ENCODE measurements at places on chromosomes 1 and 21.

GRCh38 chr1:235942979-235943575 is 76.4 kb upstream of the LYST start:
- no peak for DNase-seq

- DNase-seq, result no peak
Observed at GRCh38 chr21:39180429-39181019, 2.7 kb downstream of the PSMG1 start.

DNA sequence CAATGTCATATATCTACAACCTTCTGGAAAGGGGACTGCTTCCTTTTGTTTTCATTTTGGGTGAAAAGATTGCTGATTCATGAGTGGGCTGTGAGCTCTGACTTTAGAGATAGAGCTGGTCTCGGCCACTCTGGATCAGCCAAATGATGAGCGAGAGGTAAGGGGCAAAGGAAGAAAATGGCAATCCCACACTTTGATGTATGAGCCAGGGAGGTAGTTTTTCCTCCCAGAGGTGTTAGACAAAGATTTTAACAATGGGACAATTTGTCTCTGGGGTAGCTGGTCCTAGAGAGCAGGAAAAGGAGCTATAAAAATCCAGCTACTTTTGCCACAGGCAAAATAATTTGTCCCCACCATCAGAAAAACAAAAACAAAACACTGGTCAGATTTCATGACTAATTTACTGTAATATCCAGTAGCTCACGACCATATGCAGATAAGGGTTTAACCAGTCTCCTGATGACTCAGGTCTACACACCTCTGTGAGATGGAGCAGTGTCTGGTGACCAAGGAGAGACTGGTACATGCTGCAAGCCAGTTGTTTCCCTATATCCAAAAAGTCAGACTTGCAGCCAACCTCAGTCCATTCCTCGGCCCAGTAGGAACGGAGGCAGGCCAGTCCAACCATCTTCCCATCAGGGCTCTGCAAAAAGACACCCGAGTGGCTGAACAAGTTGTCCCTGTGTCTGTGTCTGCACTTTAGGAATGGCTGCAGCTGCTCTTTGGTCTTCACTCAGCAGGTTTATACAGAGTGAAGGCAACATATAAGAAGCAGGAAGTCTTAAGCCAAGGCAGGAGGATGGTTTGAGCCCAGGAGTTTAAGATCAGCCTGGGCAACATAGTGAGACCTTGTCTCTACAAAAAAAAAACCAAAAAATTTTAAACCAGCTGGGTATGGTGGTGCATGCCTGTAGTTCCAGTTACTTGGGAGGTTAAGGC is 29.2 kb downstream of the DNASE2B start:
- DNase-seq, result no peak

GRCh38 chr1:199774433-199775089 is 252.9 kb upstream of the NR5A2 start:
- no peak for DNase-seq

DNA sequence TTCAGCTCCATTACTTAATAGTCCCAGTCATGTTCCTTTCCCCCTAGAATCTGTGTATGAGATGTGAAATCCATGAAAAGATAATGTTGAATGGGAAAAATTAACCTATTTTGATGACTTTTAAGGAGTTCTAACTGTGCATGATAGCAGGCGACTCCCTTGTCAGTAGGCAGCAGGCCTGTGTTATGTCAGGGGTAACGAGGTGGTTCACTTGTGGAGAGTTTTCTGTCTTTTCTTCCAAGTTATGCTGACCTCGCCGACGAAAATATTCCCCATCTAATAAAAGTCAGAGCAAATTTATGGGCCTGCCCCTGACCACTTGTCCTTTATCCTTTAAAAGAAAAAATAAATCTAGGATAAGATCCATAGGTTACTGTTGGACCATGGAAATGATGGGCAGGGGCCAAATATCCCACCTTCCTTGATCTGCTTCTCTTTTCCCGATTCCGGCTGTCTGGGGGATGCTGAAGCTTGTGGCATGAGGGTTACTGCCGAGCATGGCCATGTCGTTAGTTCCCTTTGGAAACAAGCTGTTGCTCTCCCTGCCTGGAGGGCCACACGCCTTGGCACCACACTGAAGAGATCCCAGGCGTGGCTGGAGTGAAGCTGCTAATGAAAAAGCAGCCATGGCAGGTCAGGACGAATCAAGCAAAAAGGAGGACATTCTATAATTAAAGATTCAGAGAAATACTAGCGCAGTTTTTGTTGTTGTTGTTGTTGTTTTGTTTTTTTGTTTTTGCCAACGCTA is 93.8 kb downstream of the ROR1 start:
- DNase-seq, result no peak

DNA sequence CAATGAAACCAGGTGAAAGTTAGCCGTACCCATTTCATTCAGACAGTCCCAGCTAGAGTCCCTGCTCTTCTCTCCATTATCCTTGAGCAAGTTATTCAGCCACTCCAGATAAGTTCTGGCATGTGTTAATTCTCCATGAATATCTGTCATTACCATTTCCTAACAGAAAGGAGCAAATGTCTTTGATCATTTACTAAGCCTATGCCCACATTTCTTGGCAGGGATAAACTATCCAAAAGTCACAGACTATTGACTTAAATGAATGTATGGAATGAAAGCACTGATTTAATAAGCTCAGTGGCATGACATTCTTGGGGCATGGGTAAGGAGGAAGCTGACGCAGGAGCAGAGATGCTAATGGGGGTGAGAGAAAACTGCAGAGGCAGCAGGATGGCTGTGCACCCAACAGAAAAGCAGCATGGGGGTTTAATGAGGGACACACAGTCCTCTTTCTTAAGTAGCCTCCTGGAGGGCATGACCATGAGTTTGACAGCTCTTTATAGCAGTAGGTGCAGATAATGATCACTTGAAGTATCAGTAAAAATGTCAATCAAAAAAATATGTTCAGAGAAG is 17.6 kb upstream of the DHCR24 start:
- DNase-seq, result no peak

DNA sequence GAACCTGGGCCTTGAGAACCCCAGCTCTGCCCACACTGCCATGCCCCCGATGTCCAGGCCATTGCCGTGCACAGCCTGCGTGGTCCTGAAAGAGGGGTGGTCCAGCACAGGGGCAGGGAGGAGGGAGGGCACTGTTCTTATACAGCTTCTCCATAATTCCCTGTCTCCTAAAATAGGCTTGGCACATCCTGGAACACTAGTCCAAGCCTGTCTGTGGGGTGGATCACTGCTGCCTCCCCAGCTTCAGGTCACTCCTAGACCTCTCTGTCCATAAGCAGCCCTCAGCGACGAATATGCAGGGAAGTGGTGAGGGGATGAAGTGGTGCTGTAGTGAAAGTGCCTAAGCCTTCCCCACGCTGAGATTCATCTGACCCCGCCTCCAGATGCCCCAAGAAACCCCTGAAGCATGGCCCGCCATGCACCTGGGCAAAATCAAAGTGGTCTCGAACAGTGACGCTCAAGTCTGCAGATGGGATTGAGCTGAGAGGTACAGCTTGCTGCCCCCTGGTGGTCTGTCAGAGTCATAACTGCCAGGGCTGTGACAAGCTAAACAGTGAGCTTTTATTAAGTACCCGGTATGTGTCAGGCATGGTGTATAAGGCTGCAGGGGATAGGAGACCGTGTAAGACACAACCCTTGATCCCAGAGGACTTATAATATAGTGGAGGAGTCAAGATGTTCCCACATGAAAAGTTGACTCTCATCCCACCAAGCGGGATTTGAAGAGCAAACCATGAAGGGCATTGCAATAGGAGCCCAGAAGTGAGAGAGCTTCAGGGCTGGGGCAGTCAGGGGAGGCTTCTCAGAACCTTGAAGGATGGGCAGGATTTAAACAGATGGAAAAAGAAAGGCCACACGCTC is 66.6 kb downstream of the FAM163A start:
- DNase-seq, result peak; percentile 56

DNA sequence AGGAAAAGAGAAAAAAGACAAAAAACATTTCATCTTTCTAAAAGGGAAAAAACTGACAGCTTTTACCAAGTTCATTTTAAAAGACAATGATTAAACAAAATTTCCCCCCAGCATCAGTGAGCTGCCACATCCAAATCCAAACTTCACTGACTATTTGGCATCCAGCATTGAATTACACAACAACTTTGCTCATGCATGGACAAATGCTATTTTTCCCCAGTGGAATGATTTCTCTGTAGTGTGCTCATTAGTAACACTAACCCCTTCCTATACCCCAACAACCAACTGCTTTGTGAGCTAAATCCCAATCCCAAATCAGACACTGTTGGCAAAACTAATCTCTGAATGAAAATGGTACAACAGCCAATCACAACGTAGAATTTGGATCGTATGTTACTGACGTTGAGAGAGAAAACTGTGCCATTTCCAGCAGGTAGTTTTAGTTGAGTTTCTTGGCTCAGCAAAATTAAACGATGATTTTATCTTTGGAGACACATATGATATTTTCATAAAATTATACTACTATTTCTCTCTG is 37.9 kb downstream of the PIK3R3 start:
- no peak for DNase-seq

- peak; percentile 50 for DNase-seq
Observed at GRCh38 chr1:110765640-110766335, 91.0 kb upstream of the KCNA3 start.

DNA sequence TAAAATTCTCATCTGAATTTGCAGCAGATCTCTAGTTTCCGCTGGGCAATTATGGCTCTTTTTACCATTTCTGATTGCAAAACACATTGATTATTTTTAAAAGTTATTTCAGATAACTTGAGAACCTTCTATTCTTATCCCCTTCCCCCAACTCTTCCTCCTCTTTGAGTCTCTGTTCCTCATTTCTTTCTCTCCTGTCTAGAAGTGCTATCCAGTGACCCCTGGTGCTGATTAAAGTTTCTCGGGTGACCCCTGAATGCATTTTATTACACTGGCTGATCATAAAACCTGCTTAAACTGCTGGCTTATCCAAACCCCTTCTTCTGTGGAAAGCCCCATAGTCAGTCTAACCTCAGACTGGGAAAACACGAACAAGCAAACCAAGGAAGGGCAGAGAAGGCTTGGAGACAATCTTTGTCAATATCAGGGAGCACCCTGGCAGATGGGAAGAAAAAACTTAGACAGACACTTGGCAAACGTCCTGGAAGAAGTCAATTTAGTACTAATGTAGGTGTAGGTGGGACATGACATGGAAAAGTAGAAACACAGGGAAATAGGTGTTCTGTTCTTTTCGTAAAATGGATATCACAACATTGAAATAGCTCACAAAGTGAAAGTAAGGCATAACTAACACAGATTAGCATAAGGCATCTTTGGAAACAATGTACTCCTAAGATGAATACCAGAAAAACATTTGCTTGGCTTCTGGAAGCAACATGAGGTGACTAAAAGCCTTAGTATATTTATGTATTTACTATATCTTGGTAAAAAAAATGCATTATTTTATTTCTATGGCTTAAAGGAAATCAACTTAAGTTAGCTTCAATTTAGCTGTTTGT is 61.4 kb downstream of the GORAB start:
- no peak for DNase-seq

GRCh38 chr1:112144733-112145426 is 155.4 kb upstream of the KCND3 start:
- no peak for DNase-seq

GRCh38 chr21:38639571-38640354 is 141.5 kb upstream of the ERG start:
- DNase-seq, result no peak

DNA sequence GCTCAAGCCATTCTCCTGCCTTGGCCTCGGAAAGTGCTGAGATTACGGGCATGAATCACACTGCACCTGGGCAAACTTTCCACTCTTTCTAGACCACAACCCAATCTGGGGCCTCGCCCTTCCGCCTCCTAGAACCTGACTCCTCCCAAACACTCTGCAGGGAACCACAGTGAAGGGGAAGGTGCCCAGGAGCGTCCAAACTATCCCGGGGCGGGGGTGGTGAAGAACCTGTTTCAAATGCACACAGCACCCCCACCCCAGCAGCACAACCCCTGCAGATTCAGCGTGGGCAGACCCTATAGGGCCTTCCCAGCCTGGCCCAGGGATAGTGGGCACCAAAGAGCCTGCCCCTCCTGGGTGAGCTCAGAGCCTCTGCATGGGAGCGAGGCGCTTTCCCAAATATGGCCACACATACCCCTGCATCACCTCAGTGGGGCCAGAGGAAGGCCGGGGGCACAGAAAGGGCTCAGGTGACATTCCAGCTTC is 86.9 kb downstream of the STUM start:
- no peak for DNase-seq

DNA sequence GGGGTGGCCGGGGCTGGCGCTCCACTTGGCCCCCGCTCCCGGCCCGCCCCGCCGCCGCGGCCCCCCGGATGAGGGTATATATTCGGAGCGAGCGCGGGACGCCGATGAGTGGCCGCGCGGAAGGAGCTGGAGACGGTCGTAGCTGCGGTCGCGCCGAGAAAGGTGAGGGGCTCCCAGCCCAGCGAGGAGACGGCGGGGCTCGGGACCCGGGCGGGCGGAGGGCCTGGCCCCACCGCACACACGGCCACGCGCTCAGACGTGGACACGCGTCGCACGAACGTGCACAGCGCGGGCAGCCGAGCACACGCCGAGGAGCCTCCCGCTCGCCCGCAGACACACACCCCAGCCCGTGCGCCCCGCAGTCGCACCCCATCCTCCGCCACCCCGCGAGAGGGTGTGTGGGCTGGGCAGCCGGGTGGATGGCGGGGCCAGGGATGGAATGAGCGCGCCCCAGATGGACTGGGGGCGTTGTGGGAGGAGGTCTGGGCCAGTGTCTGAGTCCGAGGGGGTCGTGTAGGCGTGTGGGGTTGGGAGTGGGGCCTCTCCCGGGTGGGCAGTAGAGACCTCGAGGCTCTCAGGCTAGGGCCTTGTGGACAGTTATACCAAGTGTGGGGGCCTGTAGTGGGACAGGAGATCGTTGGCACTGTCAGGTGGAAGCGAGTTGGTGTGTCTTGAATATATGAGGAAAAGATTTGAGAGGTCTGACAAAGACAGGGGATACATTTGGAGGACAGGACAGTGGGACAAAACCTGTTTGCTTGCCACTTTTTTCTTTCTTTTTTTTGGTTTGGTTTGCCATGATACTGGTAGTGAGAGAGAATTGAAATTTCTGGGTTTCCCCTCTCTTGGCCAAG is at the start of gene UAP1:
Gene UAP1 (plus strand): TSS at position 107 of the 854 bp plus-strand sequence. CDS start 4,347 bp downstream, outside the sequence.
- DNase-seq, result no peak

DNA sequence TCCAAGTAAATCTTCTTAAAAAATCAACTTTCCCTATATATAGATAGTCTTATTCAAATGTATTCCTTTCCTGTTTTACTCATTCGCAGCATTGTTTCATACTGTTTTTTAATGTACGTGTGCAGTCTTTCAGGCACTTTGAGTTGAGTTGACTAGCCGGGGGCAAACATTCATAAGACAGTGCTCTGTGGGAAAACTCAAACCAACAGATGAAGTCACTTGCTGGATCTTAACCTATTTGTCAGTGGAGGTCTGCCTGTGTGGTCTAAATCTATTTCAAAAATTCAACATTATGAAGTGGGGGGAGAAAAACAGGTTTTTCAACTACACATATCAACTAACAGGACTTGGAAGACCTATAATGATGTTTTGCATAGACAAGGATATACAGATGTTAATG is 6.2 kb downstream of the HSD11B1 start:
- DNase-seq, result no peak

GRCh38 chr1:213617133-213617532 is 370.6 kb upstream of the PROX1 start:
- no peak for DNase-seq

DNA sequence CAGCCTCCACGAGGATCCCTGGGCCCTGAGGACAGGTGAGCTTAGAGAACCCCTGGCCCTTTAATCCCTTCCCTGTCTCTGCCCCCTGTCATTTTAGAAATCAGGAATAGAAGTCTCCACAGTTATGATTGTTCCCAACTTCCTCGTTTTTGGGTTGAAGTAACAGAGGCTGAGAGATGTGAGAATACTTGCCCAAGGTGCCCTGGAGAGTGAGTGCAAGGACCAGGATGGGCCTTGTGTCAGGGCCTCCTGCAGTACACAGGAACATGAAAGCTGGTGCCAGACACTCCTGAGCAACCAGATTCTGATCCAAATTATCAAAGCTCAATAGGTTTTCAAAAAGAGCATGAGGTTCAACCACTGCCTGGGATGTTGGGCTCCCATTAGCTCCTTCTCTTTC is 10.1 kb downstream of the HLX start:
- no peak for DNase-seq

Data from effector memory CD8-positive, alpha-beta T cell (primary cell).